ENCODE measurements at places on chromosomes 11 and 22.
A peak's percentile ranks its signal among the peaks of the same experiment; 100 is the strongest.

DNA sequence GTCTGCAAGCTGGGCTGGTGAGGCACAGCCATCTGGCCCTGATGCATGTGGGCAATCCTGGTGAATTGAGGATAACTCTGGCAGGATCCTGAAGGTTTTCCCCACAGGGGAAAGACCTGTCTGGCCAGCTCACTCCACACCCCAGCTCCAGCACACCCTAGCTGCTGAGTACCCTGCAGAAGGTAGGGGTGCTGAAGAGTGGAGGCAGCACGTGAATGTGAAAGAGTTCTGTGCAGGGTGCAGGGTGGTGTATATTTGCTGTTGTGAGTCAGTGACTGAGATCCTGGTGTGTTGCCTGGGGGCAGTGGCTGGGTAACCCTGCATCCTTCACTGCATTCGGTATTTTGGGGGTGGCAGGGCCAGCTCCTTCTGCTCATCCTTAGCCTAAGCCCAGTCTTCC, 22.4 kb downstream of the DGAT2 start:
- no peak for DNase-seq

- no peak for DNase-seq
Measured at GRCh38 chr11:68927280-68928135, 23.8 kb downstream of the IGHMBP2 start.

DNA sequence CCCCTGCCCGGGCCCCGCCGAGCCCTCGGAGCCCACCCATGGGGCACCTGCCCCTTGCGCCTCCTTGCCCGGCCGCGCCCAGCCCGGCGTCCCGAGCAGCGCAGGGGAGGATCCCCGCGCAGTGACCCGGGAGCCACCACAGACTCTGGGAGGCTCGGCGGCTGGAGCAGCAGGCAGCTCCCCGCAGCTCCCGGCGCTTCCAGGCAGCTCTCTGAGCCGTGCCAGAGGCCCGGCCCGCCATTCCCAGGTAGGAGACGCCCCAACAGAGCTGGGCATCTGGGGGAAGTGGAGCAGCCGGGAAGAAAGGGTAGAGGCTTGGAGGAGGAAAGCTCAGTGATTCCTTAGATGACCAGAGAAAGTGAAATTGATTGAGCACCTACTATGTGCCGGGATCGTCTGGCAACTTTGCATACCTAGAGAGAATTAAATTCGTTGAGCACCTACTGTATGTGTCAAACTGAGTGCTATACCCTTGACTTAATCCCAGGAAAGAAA, 670 bp downstream of the RASD2 start:
- no peak for DNase-seq

DNA sequence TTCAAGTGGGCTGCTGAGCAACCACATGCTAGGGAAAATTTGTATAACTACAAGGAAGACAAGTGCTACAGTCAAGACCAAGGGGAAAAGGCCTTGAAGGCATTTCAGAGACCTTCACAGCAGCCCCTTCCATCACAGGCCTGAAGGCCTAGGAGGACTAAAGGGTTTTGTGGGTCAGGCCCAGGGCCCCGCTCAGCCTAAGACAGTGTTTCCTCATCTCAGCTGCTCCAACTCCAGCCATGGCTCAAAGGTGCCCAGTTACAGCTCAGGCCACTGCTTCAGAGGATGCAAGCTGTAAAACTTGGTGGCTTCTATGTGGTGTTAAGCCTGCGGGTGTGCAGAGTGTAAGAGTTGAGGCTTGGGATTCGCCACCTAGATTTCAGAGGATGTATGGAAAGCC, 260.5 kb downstream of the NXPE2 start:
- no peak for DNase-seq

DNA sequence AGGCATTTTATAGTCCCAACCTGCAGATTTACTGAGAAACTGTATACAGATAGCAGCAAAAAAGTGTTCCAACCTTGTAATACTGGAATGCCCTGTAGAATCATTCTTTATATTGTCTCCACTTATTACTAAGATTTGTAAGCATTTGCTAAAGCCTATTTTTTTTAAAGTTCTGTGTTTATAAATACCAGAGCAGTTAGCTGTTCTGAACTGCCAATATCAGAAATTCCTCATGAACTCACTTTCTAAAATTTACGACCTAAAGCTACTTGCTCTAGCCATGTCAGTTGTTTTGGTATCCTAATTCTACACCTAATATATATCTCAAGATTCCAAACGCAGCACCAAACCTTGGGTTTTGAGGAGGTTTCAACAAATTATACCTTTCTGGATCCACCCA, 103.2 kb downstream of the C11orf65 start:
- no peak for DNase-seq

DNA sequence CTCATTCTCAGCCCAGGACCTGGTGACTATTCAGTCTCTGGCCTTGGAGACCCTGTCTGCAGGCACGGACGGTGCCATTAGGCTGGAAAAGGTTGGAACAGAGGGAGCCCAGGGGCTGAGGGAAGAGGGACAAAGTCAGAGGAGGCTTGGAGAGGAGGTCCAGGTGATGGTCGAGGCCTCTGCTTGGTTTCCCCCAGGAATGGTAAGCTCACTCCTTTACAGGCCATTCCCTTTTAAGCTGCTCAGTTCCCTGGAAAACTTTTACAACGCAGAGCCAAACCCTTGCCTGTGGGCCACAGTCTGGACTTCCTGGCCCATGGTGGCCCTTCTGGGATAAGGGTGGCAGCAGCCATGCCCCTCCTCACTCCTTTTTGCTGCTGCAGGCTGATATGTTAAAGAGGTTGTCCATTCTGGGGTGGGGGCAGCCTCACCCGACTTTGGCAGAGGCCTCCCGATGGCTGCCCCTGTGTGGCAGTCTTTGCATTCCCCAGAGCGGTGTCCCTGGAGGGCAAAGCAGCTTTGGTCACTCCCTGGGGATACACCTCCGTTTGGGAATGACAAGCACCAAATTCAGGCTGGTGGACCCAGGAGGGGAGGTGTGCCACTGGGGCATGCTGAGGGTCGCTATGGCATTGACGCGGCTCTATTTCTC, 34.0 kb upstream of the RFPL3 start:
- no peak for DNase-seq

DNA sequence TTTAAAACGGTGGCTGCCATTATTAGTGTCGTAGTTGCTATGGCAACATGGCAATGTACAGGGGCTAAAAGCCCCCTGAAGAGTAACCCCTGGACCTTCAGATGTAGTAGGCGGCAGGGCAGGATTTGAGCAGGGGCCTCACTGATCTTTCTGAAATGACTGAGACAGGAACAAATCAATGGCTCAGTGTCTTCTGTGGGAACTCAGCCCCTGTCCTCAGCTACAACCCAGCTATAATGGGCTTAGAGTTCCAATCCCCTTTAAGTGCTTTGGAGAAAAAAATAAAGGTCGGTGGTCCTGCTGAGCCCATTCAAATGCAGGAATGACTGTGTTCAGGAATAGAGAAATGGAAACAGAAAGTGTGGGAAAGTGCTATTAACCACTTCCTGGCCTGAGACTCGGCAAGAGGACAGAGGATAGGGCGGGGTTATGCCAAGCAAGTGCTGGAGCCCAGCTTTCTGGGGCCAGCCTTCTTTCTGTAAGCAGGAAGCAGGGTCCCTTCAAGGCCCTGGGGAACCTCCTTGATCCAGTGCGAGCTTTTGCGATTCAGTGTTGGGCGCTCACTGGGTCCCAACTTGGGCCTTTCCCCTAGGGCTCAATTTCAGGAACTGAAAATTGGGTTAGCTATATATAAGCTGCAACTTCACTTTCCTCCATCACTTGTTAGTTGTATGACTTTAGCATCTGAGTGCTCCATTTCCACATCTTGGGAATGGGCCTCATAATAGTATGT, 6.1 kb upstream of the CD82 start:
- DNase-seq = no peak

DNA sequence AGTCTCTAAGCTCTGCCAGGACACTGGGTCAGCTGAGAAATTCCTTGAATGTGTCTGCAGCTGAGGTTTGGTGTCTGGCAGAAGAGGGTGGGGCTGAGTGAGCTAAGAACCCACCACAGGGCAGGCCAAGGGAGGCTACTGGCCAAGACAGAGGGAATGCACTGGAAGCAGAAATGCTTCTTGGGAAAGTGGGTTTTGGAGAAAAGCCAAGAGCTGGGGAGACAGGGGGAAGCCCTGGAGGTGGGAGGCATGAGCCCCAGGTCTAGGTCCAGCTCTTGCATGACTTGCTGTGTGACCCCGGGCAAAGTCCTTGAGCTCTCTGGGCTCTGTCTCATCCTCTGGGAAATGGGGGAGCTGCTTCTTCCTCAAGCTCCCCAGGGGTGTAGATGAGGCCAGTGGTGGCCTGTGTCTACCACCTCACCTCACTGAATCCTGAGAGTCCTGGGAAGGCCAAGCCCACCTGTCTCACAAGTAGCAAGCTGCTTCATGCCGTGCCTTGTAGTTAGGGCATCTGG, 2.3 kb downstream of the MMP11 start:
- DNase-seq = no peak

GRCh38 chr11:15565880-15566279, 451.2 kb downstream of the INSC start:
- no peak for DNase-seq

DNA sequence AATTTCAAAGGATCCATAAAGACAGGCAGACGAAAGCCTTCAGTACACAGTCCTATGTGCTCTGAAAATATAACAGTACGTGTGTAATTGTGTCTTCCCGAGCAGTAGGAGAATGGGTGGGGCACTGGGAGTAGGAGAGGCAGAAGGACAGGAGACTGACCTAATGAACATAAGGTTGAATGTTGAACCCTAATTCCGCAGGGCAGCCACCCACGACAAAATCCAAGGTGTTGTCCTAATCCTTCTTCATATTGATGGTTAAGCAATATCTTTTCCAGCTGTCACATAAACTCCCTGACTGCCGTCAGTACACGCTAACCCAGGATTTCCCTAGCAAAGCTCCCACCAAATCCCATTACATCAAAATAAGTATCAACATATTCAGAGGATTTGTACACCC, 34.5 kb downstream of the SPATA19 start:
- DNase-seq = no peak

DNA sequence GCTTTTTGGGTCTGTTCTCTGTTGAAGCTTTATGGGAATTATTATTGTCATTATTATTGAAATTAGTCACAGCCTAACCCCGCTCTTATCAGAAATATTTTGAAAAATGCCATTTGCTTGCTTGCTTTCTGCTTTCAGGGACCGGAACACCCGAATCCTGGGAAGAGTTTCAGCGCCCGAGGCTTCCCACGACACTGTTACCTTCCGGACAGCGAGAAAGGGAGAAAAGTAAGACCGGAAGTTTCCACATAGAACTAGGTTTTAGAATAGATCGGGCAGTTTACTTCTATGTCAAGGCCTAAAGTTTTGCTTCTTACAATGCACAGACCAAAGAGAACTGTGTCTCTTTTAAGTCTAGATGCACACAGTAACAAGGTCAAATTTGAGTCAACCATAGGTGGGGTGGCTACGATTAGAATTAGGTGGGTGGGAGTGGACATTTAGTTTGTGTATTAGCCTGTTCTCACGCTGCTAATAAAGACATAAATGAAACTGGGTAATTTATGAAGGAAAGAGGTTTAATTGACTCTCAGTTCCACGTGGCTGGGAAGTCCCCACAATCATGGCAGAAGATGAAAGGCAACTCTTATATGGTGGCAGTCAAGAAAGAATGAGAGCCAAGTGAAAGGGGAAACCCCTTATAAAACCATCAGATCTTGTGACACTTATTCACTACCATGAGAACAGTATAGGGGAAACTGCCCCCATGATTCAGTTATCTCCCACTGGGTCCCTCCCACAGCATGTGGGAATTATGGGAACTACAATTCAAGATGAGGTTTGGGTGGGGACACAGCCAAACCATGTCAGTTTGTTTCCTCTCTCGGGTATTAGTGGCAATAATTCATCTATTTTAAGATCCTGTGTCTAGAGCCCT, 12.9 kb downstream of the MPEG1 start:
- DNase-seq = no peak

DNA sequence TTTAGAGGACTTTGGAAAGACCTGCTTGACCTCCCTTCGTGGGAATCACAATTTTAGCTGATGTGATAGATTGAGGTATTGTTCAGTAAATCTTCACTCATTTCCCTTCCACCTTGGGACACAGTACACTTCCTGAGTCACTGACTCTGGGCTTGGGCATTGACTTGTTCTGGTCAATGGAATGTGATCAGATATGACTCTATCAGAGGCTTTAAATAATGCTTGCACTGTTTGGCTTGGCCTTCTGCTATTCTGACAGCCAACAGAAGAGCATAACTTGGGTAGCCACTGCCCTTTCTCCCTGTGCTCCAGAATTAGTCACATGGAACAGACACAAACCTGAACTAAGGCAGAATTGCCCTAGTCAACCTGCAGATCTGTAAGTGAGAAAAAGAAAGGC, 12.5 kb downstream of the PRR5L start:
- no peak for DNase-seq

- DNase-seq = no peak
Measured at GRCh38 chr22:41564563-41564962, 3.8 kb downstream of the CSDC2 start.

DNA sequence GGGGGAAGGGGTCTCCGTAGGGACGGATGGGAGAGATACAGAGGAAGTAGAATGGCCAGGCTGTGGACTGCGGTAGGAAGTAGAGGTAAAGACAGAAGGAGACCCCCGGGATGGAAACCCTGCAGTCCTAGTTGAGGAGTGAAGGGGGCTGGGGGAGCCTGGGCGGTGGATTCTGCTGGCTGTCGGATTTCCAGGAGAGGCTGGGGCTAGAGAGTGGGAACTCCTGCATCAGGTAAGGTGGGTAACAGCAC, 727 bp upstream of the SCARF2 start:
- DNase-seq = peak; percentile 22

- DNase-seq = no peak
Measured at GRCh38 chr11:128349650-128350299, 237.6 kb downstream of the ETS1 start.

- DNase-seq = peak; percentile 76
Measured at GRCh38 chr22:41596776-41597634, 7.4 kb upstream of the PMM1 start.

DNA sequence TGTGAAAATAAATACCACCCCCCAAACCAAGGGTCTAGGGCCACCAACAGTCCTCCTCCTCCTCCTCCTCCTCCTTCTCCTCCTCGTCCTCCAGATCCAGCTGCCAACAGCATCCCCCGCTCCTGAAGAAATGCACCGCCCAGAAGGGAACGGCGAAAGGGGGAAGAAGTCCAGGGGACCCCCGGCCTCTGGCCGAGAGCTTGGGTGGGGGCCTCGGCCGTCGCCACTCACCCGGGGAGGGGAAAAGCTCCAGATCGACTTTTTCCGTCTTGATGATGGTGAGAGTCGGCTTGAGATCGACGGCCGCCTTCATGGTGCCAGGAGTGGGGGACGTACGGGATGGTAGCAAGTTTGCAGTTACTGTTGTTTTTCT, 65.7 kb downstream of the ETS1 start:
- no peak for DNase-seq

- DNase-seq = no peak
Measured at GRCh38 chr22:49351761-49352227, 475.9 kb downstream of the BRD1 start.

Data from 8988T (cell line).